ENCODE measurements at places on chromosomes 3 and 15.

DNA sequence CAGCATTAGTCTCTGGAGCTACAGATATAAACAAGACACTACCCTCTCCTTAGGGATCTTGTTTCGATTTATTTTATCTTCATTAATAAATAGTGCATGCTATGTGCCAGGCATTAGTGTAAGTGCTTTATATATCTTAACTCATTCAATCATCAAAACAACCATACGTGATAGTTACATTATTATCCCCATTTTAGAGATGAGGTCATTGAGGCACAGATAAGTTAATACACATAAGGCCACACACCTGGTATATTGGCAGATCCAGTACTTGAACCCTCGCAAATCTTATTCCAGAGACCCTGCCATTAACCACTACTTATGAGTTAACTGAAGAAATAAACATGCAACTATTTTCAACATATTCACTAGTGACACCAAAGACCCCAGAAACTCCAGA lies 25.7 kb upstream of the NR2F2 start:
- DNase-seq, result no peak

DNA sequence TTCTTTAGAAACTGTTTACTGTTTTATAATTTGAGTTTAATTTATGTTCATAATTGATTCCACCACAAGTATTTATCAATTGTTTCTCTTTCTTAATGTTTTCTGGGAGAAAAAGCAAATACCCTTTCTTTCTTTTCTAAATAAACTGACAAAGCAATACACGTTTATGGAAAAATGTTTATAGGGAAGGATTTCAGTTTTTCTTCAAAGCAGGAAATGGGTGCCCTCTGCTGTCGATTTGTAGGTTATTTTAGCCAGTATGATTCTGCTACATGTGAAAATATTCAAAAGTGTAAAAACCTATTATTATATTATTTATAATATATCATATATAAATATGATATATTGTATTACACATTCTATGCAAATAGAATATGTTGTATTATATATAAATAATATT lies 921.0 kb upstream of the ROBO1 start:
- no peak for DNase-seq

GRCh38 chr15:39321977-39322376 lies 258.9 kb upstream of the THBS1 start:
- DNase-seq, result no peak

GRCh38 chr15:42363942-42364341 lies 4.6 kb downstream of the CAPN3 start:
- no peak for DNase-seq

- no peak for DNase-seq
Measured at GRCh38 chr3:39707314-39707909, 102.0 kb upstream of the MYRIP start.

DNA sequence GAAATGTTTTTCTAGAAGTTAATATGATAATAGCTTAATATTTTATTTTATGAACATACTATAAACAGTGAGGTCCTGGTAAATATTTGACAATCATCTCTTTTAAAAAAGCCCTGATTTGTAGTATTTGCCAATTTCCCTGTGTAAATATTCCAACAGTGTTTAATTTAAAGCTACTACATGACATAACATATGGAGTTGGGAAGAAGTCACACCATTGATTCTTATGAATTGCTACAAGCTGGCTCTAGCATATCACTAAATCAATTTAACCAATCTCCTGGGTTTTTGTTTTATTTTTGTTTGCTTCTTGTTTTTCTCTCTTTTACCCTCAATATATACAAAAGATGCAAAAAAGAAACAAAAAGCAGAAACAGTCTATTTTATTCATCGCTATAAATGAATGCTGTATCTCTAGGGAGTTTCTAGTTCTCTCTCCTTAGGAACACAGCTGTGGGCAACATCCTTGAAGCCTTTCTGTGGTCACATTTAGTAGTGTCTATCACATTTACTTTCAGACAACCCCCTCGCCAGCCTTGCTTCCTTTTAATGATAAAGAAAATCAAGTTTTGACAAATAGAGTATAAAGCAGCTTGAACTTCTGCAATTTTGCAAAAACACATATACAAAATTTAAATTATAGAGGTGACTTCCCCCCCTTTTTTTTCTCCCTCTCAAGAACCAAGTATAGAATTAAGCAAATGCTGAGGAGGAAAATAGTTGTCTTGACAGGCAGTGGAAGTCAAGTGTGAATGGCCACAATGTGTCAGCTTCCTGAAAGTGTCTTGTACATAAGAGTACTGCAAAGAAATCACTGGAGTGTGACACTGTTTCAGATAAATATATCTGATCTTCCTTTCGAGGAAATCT lies 21.4 kb downstream of the CCR1 start:
- no peak for DNase-seq

- no peak for DNase-seq
Measured at GRCh38 chr3:76203578-76203977, 418.2 kb upstream of the ZNF717 start.

- peak; percentile 24 for DNase-seq
Measured at GRCh38 chr3:155870945-155871745, 695 bp downstream of the GMPS start.

DNA sequence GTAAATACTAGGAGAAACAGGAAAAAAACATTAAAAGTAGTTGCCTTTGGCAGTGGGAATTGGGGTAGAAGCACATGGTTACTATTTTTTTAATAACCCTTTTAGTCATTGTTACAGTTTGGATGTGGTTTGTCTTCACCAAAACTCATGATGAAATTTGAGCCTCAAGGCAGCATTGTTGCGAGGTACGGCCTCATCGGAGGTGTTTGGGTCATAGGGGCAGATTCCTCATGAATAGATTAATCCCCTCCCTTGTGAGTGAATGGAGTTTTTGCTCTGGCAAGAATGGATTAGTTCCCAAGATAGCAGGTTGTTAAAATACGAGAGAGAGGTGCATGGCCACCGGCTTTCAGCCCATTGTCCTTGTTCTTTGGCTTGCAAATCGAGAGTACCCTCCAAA lies 92.6 kb downstream of the LEKR1 start:
- DNase-seq, result no peak

GRCh38 chr15:96261575-96262034 lies 68.9 kb upstream of the NR2F2 start:
- DNase-seq, result no peak

DNA sequence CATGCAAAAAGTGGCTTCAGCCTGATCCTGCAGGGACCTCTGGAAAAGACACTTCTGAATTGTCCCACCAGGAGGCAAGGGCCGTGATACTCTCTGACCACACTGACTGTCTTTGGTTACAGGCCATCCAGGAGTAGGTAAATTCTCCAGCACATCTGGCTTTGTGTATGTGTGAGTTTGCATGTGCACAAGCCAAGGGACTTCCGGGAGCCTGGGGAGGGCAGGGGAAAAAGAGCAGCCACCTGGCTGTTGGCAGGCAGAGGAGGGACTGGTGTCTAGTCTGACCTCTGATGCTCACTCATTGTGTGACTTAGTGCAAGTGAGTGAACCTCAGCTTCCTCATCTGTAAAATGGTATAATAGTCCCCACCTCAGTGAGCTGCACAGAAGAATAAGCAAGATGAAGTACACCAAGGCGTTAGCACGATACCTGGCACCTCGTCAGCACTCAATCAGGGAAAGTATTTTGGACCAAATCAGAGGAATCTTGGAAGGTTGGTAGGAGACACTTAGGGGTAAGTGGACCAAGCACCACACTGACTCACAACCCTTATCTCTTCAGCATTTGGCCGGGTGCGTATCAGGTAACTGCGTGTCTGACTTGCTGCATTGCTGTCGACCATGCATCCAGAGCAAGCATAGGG lies 19.1 kb downstream of the KLHL6 start:
- DNase-seq, result no peak

DNA sequence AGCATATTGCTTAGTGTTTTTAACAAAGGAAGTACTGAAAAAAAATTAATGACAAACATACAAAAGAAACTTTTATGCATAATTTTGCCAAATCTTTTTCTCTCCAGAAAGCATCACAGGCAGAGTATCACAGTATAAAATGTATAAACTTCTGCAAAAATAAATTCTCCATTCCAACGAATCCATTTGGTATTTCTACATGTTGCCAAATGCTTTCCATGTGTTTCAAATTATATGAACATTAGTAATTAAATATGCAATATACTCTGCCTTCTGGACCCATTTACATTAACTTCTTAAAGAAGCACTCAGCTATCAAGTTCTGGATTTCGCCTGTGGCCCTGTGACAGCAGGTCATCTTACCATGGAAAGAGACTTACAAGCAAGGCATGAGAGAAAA lies 189.1 kb upstream of the ALCAM start:
- no peak for DNase-seq

DNA sequence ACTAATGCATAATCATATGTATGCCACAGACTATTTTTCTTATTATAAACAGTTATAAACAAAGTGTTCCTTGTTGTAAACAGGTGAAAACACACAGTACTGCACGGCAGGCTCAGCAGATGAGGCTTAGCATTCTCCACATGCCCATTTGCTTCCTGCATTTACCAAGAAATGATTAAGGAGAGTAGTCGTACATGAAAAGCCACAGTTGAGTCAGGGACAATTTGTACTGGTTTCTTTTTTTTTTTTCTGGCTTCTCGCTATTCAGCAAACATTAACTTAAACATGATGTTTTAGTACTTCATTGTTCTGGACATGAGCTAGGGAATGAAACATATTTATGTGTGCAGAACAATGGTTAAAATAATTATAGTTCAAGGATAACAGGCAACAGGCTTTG lies 63.4 kb downstream of the GHSR start:
- no peak for DNase-seq

GRCh38 chr3:194161131-194162045 lies 25.4 kb downstream of the HES1 start:
- DNase-seq, result no peak

All from T-helper 9 cell (primary cell).